ENCODE measurements at places on chromosomes 7 and 10. TPM values are rescaled to one million over a fixed set of nuclear protein-coding genes. Genes with fewer than 3 reads are reported as not detected.

TAS2R41 gene
- not detected for total RNA-seq

DNA sequence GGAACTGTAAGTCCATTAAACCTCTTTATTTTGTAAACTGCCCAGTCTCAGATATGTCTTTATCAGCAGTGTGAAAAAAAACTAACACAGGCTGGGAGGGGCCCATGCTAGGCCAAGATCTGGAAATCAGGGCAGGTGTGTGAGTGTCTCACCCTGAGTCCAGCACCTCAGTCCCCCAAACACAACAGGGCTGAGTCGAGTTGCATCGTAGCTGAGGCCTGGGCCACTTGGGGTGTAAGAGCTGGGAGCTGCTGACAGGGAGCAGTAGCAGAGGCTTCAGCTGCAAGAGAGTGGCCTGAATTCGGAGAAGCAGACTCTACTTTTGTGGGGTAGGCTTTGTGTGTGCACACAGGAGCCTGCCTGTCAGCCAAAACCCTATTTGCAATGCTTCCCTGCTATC is 553.1 kb downstream of the PTPRN2 start:
- DNase-seq: no peak

DNA sequence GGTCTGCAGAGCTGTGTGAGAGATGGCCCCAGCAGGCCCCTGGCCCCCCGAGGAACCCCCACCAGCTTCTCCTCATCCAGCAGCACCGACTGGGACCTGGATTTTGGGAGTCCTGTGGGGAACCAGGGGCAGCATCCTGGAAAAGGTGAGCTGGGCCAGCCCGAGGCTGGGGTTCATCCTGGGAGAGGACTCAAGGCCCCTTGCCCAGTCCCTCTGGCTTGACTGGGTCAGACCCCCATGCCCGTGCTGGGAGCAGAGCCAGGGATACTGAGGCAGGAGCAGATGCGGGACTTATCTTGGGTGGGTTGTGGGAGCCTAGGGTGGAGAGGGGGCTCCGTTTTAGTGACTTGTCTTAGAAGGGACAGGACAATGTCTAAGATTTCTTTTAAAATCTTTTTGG is 47.5 kb downstream of the ZNF467 start:
- DNase-seq: no peak

DENND10 gene
- 71.1 TPM for total RNA-seq

GRCh38 chr10:13347043-13347499 is 1.0 kb downstream of the SEPHS1 start:
- DNase-seq: no peak

- DNase-seq: no peak
These were observed 253.7 kb downstream of the ELMO1 start for GRCh38 chr7:37194943-37195342.

DNA sequence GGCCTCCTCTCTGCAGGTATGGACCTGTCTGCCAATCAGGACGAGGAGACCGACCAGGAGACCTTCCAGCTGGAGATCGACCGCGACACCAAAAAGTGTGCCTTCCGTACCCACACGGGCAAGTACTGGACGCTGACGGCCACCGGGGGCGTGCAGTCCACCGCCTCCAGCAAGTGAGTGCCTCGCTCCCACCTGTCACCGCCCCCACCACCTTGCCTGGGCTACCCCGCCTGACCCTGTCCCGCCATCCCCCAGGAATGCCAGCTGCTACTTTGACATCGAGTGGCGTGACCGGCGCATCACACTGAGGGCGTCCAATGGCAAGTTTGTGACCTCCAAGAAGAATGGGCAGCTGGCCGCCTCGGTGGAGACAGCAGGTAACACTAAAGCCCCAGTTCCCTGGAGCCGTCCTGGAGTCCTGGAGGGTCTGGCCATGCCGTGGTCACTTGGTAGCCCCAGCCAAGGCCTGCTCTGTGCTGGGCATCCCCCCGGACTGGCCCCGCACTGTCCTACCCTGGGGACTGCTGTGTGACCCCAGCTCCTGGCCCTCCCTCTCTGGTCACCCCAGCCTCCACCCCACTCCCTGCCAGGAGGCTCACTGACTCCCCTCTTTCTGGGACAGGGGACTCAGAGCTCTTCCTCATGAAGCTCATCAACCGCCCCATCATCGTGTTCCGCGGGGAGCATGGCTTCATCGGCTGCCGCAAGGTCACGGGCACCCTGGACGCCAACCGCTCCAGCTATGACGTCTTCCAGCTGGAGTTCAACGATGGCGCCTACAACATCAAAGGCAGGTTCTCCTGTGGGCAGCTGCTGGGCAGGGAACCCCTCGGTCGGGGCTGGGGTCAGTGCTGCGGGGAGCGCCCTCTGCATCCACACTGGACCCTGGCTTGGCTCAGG is 178.0 kb downstream of the RNF216 start:
- no peak for DNase-seq

TMEM168 gene
- total RNA-seq: 28.5 TPM

DNA sequence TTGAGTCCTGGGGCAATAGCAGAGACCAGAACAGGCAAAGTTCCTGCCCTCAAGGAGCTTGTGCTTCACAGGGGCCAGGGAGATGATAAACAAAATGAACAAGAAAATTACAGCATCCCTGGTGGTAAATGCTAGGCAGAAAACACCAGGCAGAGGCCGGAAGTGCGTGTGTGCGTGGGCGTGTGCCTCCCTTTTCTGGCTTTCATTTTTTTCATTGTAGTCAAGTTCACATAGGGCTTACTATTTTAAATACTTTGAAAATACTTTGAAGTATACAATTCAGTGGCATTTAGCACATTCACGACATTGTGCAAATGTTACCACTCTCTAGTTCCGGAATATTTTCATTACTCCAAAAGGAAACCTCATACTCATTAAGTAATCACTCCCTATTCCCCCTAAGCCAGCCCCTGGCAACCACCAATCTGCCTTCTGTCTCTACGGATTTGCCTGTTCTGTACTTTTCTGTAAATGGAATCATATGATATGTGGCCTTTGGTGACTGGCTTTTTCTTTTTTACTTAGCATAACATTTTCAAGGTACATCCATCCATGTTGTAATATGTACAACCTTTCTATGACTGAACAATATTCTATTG is 88.1 kb upstream of the PDCD4 start:
- DNase-seq: no peak

- DNase-seq: no peak
These were observed 5.8 kb upstream of the IFRD1 start for GRCh38 chr7:112444505-112444904.

DNA sequence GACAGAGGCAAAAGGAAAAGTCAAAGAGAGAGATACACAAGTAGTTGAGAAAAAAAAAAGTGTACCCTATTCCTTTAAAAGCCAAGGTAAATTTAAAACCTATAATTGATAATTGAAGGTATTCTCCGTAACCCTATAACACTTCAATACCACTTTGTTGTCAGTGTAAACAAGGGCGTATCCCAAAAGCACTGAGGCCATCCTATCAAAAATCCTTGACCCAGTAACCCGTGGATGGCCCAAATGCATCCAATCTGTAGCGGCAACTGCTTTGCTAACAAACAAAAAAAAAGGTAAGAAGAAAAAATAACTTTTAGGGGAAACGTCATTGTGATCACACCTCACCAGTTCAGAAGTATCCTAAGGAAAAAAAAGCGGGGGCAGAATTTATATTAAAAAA is 5.1 kb upstream of the NAPEPLD start:
- no peak for DNase-seq

DNA sequence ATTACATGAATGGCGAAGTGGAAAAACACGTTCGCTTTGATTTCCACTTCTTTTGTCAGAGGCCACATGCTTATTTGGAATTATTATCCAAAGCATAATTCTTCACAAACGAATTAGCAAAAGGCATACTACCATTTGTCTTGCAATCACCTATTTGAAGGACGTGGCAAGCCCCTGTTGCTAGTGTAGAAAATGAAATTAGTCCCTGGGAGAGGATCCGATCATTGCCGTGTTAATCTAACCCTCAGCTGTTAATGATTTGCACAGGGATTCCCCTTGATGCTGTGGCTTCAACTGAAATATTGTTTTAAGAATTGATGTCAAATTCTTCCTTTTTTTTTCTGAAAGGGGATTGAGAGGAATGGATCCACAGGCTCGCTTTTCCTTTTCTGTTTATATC is 4.6 kb downstream of the AGMO start:
- no peak for DNase-seq

DNA sequence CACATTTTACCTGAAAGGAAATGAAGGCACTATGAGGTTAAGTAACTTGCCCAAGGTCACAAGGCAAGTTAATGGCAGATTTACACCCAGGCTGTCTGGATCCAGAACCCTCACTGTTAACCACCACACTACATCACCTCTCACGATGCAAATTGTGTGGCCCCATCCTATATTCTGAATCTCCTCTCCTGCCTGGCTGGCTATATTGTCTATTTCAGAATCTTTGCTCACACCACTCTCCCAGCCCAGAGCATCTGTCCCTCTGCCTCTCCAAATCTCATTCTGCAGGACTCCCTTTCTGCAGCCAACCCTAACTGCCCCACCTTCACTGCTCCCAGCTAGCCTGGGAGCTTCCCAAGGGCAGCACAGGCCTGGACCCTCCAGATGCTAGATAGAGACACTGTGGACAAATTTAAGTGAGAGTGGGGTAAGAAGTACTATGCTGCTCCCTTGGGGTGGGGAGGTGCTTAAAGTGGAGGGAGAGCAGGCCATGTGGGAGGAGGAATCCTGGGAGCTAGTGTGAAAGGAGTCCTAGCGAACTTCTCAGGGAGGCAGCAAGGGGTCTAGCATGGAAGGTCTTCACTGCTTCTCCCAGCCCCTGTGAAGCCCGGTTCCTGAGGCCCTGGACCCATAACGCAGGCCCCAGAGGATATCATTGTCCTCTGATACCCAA is 786 bp downstream of the CUEDC2 start:
- no peak for DNase-seq

GRCh38 chr10:43607199-43607573 is 948 bp downstream of the ZNF485 start:
- no peak for DNase-seq

CAMK1D gene
- total RNA-seq: 0.26 TPM

DNA sequence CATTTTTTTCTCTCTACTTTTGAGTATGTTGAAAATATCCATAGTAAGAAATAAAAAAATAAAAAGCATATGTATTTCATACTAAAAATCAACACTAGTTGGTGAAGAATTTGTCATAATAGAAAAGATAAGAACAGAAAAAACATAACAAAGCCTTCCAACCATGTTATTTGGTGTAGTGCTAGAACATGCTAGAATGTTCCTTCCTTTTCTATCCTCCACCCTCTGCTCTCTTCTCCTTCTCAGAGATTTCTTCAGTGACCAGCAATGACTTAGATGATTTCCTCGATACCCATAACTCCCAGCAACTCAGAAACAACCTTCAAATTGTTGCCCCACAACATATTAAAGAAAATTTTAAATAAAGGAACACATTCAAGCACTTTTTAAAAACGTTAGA is 2.6 kb downstream of the ZC3HAV1 start:
- no peak for DNase-seq

DNA sequence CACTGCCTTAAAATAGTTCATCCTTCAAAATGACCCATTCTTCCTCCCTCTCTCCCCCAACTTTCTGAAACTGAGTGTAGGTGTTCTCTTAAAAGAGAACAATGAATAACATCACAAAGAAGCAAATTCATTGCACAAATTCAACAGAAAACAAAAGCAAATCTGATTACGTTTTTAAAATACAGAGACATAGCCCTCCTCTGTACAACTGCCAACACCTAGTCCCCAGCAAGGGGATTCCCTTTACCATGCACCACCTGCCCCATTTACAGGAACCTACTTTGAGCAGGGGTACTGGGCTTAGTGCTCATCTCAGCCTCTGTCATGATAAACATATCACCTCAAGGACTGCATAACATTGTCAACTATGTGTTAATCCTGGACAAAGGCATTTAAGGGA is 302.8 kb upstream of the AOAH start:
- no peak for DNase-seq

GRCh38 chr7:12199363-12199762 is 11.7 kb upstream of the TMEM106B start:
- DNase-seq: no peak

DNA sequence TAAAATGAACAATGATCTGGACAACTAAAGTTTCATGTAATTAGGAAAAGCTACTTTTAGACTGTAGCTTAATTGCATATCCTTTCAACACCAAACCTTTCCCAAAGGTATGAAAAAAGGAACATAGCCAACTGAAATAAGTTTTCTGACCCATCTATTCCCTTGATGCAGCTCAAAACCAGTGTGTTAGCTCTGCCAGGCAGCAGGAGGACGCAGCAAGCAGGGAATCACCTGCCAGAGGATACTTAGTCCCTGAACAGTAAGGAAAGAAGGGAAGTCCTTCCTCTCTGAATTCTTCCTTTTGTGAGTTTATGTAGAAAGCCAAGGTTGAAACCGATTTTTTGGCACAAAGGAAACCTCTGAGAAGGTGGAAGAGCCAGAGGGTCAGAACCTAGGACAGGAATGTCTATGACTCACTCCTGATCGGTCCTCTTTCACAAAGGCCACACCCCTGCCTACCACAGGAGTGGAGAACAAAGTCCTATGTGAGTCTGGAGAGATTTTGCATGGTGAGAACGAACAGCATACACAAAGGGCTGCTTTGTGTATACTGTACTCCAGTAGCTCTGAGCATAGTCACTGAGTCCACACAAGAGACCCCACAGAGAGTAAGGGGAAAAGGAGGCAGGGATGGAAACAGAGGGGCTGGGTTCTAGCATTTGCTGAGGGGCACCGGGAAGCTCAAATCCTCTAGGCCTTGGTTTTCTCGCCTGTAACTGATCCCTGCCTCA is 68.8 kb upstream of the GSDME start:
- peak; percentile 40 for DNase-seq

All from NCI-H460 (cell line).